HAP-1 (cell line): ENCODE measurements at places on chromosomes 4 and X.

DNA sequence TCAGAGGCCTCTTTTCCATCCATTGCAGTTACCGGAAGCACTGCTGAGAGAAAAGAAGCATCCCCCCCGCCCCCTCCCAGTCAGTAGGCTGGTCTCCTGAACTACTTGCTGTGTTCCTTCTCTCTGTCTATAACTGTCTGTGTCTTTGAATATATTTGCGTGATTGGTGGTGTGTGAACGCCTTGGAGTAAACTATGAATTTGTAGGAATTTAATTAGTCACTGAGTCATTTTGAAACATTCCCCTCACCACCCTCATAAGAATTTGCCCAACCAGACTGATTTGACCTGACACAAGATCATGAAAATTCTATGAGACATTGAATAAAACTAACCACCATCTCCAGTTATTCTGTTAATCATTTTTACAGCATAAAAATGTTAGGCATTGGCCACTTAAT lies 6.7 kb upstream of the NXF3 start:
- DNase-seq = no peak

DNA sequence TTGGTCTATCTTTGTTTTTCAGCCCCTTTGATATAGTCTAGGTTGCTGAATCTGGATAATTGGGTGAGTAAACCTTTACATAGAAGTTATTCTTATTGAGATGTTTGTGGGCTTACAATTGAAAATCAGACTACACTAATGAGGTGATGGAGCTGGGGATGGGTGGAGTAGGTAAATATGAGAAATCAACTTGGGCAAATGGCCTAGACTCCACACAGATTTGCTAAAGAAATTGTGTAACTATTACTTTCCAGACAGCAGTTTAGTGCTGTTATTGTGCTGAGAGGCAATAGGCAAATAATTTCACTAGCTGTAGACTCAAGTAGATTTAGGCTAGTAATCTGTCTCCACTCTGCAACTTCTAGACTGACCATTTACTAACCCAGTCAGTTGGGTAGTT lies 8.2 kb downstream of the DIAPH2 start:
- DNase-seq = no peak

GRCh38 chrX:68920561-68920960 lies 91.7 kb downstream of the EFNB1 start:
- no peak for DNase-seq

DNA sequence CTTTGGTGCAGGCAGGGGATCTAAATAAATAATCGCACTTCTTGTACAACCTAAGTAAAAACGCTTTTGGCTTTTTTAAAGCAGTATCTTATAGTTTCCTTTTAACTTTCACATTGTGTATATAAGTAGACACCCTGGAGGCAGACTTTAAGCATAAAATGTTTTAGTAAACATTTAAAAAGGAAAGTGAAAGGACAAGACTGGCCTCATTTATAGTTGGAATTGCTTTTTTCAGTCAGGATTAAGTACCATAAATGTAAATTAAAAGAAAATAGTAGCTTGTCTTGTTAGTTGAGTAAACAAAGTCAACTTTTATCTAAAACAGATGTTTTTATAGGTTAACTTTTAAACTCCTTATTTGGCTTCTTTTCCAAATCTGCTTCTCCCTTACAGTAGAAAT lies 39.7 kb downstream of the PTPN13 start:
- DNase-seq = peak; percentile 14

DNA sequence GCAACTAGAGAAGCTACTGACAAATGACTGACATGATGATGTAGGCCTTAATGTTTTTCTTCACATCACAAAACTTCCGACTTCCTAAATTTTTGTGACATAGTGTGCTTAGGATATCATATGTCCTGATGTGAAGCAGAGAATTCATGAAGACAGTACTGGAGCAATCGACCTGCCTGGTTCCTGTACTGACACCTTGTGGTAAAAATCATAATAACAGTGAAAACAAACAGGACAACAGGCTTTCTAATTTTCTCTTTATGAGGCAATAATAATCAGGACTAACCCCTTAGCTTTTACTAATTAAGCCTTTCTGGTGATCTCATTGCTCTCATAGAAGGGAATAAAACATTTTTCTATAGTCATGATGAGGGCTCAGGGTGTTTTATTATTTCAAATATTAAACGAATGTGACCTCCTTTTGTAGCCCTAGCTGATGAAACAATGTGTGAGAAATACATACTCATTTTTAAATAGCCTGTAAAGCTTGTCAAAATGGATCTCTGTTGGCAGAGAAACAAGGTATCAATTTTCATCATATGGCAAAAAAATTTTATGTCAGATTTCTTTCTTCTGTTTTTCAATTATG lies 158.4 kb downstream of the TENT5D start:
- DNase-seq = no peak

DNA sequence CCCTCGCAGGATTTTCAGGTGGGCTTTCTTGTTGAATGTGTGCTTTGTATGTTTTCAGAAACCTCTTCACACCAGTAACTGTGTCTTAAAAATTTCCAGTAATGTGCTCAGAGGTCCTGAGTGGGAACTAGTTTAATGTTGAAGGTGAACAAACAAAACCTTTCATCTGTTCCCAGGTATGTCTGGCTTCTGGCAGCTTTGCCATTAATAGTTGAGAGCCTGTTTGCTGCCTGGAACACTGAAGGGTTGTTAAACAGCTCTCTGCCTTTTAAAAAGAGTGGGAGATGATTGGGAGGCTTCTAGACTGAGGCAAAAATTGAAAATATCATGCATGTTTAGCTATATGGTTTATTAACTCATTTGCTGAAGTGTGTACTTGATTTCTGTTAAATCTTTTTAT lies 161.2 kb upstream of the AGTR2 start:
- no peak for DNase-seq

DNA sequence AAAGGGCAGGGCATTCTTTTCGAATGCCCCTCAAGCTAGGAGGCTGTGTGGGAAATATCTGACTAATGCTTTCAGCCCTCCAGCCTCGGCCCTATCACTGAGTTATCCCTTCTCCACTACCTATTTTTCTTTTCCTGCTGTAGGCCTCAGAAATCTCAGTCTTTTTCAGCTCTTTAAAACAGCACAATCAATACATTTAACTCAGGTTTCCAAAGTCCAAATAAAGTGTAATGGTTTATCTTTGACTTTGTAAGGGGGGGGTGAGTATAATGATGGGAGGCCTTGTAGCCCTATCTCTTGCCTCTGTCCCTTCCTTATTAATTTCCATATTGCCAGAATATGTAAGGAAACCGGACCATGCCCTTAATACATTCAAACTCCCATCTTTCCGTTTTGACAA lies 1.6 kb upstream of the WNK3 start:
- no peak for DNase-seq

- DNase-seq = no peak
Observed at GRCh38 chr4:158710814-158711213, 12.4 kb downstream of the PPID start.

GRCh38 chr4:146916479-146917076 lies 29.1 kb downstream of the TTC29 start:
- peak; percentile 23 for DNase-seq

GRCh38 chr4:48361012-48361400 lies 19.7 kb downstream of the SLAIN2 start:
- no peak for DNase-seq

GRCh38 chr4:152308951-152309350 lies 226.9 kb downstream of the FBXW7 start:
- no peak for DNase-seq
